Right ventricle myocardium superior (tissue), 1 donor: ENCODE measurements at places on chromosomes 3 and 15. TPM values are rescaled to one million over a fixed set of nuclear protein-coding genes. Genes with fewer than 3 reads are reported as not detected.
A peak's percentile ranks its signal among the peaks of the same experiment; 100 is the strongest.

The C2CD4B gene
- total RNA-seq, result 1.5 TPM

DNA sequence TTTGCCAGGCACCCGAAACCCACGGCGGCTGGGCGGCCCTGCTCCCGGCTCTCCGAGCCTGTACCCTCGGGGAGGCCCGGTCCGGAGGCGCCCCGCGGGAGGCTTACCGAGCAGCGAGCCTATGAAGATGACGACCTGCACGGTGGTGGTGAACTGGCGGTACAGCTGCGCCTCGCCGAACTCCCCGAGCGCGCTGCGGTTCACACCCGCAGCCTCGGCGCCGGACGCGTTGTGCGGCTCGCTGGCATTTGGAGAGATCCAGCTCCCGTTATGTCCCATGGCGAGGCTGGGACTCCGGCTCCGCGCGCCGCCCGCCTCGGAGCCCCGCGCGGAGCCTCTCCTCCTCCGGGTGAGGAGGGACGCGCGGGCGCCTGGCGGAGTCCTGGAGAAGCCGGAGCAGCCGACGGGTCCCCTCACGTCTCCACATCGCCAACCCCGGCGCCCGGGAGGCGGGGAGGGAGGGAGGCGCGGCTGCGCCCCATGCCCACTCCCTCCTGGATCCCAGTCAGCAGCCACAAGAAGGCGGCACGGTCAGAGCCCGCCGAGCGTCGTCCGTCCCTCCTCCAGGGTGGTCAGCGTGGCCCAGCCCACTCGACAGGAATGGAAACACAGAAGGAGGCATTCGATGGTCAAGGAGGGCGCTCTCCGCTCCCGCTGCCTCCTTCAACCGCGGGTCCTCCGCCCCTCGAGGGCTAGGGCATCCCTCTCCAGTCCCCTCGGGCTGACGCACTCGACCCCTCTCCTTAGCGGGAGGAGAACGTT lies at the start of gene GPR176:
Gene GPR176, minus strand, starts transcription at position 519 of the 762 bp plus-strand sequence. Its CDS starts 240 bp downstream, at position 279.
- peak; percentile 50 for DNase-seq

DNA sequence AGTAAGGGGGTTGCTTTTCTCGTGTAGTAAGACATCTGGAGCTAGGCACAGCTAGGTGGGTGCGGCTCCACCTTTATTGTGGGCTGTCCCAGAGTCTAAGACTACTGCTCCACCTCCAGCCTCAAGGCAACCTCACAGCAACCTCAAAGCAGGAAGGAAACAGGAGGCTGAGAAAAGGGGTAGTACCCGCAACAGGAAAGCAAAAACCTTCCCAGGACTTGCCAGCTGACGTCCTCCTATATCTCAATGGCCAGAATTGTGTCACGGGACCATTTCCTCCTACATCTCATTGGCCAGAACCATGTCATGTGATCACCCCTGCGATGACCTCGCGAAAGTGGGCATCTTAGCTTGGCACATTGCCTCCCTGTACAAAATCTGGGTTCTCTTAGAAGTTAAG lies 4.3 kb upstream of the GPR160 start:
- no peak for DNase-seq

DNA sequence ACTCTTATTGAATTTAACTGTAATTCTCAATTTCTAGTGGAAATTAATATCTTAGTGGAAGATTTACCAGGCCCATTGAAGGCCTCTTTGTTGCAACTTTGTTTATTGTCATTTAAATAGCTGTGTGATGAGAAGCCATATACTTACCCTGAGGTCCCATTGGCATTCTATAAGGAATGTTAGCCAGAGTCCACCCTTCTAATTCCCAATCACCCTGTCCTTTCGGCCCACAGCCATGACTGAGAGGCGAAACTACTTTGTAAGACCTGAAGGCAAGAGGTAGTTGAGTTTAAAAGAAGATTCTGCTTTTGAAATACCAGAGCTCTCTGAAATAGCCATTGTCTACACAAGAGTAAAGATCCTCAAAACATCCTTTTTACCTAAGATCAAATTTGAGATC lies 290.5 kb upstream of the RARB start:
- no peak for DNase-seq

The SLC12A1 gene
- total RNA-seq, result not detected

The KLHL6 gene
- total RNA-seq, result 0.65 TPM

The ARHGAP31 gene
- total RNA-seq, result 42.1 TPM

- no peak for DNase-seq
Observed at GRCh38 chr3:196513697-196514349, 1.3 kb downstream of the SMCO1 start.

DNA sequence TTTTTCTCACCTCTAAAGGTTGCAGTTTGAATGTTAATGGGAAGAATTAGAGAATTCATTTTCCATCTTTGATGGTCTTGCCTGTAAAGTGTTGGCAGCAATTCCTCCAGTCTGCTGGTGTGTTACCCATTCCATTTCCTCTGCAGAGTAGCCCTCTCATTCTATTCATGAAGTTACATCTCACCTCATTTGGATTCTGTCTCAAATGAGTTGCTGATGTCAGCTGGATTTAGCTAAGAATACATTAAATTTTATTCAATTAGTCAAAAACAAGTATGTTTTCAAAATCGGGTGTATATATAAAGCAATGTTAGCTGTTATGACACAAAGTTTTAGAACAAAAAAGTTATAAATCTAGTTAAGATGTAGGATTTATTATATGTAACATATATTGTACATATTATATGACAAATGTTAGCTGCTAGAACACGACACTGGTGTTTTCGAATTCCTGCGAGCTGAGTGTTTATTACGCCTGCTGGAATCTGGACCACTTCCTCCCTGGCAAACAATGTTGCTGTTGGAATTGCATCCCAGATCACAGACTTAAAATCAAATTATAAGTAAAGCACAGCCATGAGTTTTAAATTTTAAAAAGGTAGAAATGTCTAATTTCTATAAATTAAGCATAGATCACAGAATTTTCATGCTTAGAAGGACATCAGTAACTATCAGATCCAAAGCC lies 516.2 kb downstream of the OCA2 start:
- no peak for DNase-seq

DNA sequence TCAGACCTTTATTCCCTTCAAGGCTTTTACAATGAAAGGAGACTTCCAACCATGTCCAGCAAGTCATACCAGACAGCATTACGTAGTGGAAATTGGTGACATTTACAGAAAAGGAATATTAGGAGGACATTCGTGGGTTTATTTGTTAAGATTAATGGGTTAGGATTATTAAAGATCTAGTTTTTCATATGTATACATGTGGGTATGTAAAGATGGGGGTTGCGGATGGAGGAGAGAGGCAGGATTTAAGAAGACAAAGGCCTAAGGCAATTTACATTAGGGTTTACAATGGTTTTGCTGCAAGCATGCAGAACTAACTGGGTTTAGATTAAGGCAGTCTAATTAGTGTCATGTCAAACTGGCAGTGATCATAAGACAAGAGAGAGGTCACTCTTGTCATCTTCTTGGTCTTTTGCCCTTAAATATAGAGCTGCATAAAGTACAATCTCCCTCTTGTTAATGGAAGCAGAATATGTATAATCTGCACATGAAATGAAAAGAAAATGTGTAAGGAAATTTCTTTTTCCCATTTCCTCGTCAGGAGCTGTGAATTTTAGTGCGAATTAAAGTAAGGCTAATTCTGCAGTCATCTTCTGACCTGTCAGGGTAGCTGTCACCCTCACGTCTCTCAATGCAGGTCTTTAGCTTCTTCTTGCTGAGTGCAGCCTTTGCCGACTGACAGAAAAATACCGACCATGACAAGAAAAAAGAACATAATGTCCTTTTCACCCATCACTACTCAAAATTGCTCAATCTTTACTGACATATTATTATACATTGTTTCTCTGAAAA lies 258.9 kb upstream of the MEIS2 start:
- DNase-seq, result no peak

- no peak for DNase-seq
Observed at GRCh38 chr15:63491979-63492378, 12.4 kb upstream of the USP3 start.

DNA sequence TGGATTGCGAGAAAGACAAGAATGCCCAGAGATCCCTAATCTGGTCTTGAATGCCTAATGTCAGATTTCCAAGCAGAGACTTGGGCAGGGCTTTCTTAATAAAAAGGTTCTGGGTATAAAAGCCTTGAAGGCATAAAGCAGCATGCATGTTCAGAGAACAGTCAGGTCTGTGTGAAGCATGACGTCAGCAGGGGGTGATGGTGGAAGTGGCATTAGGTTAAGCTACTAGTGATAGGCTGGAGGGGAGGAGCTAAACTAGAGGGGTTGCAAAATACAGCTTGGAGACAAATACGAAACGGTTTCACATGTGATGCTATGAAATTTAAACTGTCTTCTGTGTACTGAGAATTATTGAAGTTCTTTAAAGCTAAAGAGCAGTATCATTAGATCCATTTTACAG lies 125.6 kb downstream of the VPS8 start:
- no peak for DNase-seq

DNA sequence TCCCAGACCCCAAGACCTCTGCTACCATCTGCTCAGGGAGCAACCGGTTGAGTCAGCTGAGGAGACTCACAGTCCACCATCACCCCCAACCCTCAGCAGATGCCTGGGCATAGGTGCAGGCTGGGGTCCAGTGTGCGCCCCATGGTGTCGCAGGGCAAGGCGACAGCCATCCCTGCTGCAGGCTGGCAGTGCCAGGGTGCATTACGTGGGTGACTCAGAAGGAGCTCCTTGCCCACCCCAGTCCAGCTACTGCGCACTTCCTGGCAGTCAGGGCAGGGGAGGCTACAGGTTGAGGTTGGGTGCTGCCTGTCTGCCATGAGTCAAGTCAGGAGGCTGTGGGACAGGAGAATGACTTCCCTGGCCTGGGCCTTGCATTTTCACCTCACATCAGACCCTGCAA lies 33.5 kb downstream of the RASGRF1 start:
- no peak for DNase-seq

- DNase-seq, result no peak
Observed at GRCh38 chr3:23704298-23704697, 101.5 kb upstream of the UBE2E1 start.

The PIERCE2 gene
- total RNA-seq, result 7.4 TPM

The GHSR gene
- not detected for total RNA-seq

- no peak for DNase-seq
Observed at GRCh38 chr15:74490339-74490689, 29.4 kb upstream of the UBL7 start.

GRCh38 chr3:7166460-7166859 lies 305.5 kb downstream of the GRM7 start:
- DNase-seq, result no peak

DNA sequence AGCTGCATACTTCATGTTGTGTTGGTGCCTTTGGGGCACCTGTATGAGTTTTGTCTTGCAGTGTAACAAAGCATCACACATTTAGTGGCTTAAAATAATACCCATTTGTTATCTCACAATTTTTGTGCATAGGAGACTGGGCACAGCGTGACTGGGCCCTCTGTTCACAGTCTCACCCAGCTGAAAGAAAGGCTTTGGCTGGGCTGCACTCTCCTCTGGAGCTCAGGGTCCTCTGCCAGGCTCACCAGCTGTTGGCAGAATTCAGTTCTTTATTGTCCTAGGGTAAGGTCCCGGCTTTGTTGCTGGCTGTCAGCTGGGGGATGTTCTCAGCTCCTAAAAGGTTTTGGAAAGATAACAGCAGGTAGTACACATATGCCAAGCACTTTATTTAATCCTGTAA lies 263.3 kb downstream of the CLSTN2 start:
- DNase-seq, result no peak

GRCh38 chr15:98195796-98196195 lies 235.3 kb downstream of the ARRDC4 start:
- DNase-seq, result no peak

- DNase-seq, result no peak
Observed at GRCh38 chr3:124396339-124396950, 333.8 kb upstream of the UMPS start.

The MBNL1 gene
- total RNA-seq, result 182 TPM

The WDR93 gene
- 0.11 TPM for total RNA-seq

The CFAP44 gene
- total RNA-seq, result 3.2 TPM

GRCh38 chr3:71629711-71630110 lies 46.2 kb upstream of the FOXP1 start:
- DNase-seq, result peak; percentile 42

DNA sequence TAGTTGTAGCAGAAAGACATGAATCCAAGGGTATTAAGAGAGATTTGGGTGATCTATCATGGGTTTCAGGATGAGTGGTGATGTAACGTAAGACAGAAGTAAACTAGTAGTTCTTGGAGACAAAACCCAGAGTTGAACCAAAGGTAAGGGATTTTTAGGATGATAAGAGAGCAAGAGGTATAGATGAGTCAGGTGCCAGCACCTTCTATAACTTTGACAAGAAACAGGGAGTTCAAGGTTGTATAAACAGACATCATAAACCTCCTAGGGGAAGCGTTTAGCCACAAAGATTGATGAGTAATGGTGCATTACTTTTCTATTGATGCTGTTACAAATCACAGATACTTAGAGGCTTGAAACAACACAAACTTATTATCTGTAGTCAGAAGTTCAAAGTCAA lies 447.3 kb upstream of the ARHGEF26 start:
- DNase-seq, result no peak

- peak; percentile 72 for DNase-seq
Observed at GRCh38 chr3:126134219-126134975, 46.0 kb downstream of the ALDH1L1 start.

DNA sequence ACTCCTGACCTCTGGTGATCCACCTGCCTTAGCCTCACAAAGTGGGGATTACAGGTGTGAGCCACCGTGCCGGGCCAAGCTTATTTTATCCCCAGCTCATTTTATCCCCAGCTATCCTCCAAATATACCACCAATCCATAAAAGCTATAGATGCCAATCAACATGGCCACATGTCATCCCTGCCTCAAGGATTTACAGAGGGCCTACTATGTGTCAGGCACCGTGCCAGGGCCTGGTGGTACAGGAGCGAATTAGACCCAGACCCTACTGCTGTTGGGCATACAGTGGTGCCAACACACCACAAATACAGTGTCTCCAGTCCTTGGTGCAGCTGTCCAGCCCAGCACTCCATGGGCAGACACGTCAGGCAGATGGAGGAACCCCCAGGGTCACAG lies 73.4 kb downstream of the SCN5A start:
- DNase-seq, result no peak

- DNase-seq, result no peak
Observed at GRCh38 chr3:152581951-152582350, 253.0 kb upstream of the P2RY1 start.

GRCh38 chr15:45458746-45459403 lies 63.7 kb downstream of the SLC30A4 start:
- DNase-seq, result peak; percentile 71

The FBXW12 gene
- total RNA-seq, result not detected

GRCh38 chr3:40557575-40558161 lies 32.9 kb downstream of the ZNF621 start:
- DNase-seq, result no peak

- no peak for DNase-seq
Observed at GRCh38 chr3:141089339-141090152, 38.4 kb downstream of the SPSB4 start.

The ACTR8 gene
- 27.9 TPM for total RNA-seq

The DOCK3 gene
- total RNA-seq, result 3.6 TPM

GRCh38 chr3:101836652-101837598 lies 12.4 kb upstream of the NFKBIZ start:
- no peak for DNase-seq

DNA sequence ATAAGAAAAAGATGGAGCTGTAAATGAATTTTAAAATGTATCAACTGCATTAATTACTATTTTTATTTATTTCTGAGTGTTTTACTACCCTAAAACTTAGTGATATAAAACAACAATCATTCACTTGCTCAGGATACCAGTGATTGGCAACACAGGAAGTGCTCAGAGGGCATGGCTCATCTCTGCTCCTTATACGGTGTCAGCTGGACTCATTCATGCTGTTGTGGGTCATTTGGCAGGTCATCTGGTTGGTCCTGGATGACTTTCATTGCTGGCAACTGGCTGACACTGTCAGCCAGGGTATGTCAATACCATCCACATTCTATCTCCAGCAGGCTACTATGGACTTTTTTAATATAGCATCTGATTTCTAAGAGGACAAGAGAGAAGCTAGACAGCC lies 689.6 kb upstream of the NECTIN3 start:
- no peak for DNase-seq

The OCA2 gene
- total RNA-seq, result 0.16 TPM

The ADAM10 gene
- total RNA-seq, result 69.7 TPM
